ENCODE measurements at places on chromosomes 11 and 22.

- DNase-seq: no peak
Measured at GRCh38 chr11:124482362-124483147, 37.1 kb upstream of the OR8B8 start.

- no peak for DNase-seq
Measured at GRCh38 chr11:64485074-64485473, 105.9 kb upstream of the SLC22A12 start.

GRCh38 chr11:86395061-86395551, 20.4 kb downstream of the CCDC81 start:
- peak; percentile 16 for DNase-seq

GRCh38 chr22:37462983-37463382, 23.2 kb downstream of the MFNG start:
- no peak for DNase-seq

DNA sequence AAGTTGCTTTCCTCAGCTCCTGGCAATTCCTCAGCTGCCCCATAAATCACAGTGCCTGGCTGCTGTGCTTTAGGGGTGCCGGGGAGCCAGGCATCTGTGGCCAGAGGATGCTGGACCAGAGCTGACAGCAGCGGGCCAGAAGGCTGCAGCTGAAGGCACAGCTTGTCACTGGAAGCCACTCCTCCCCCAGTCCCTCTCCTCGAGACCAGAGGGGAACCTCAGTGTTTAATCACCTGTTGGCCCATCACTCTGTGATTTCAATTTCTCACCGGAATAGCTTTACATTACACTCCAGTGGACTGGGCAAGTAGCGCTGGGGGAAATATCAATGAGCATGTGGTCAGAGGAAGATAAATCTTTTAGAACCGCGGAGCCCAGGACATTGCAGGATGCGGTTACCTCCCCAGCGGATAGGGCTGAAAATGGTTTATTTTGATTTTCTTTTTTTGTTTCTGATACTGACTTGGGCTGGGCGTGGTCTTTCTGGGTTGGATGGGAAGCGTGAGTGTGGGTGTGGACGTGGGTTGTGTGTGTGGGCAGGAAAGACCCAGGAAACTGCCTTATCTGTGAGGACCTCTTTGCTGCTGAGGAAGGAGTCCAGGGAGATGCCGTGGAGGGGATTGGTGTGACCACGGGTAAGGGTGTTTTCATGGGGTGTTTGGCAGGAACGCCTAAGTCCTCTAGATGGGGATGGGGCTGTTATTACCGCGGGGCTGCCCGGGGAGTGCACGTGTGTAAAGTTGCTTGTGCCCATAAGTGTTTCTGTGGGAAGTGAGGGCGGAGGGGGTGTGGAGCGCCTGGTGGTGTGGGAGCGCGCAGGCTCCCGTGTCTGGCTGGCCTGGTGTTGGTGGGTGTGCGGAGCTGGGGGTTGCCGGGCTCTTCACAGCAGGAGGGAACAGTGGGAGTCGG, 4.0 kb downstream of the DAGLA start:
- DNase-seq: no peak

- no peak for DNase-seq
Measured at GRCh38 chr11:64360448-64360921, 1.5 kb downstream of the RPS6KA4 start.

- no peak for DNase-seq
Measured at GRCh38 chr11:47148270-47148669, 28.4 kb downstream of the ARFGAP2 start.

Data from AG09319 (cell line).